ENCODE measurements at places on chromosomes 1 and 21.

DNA sequence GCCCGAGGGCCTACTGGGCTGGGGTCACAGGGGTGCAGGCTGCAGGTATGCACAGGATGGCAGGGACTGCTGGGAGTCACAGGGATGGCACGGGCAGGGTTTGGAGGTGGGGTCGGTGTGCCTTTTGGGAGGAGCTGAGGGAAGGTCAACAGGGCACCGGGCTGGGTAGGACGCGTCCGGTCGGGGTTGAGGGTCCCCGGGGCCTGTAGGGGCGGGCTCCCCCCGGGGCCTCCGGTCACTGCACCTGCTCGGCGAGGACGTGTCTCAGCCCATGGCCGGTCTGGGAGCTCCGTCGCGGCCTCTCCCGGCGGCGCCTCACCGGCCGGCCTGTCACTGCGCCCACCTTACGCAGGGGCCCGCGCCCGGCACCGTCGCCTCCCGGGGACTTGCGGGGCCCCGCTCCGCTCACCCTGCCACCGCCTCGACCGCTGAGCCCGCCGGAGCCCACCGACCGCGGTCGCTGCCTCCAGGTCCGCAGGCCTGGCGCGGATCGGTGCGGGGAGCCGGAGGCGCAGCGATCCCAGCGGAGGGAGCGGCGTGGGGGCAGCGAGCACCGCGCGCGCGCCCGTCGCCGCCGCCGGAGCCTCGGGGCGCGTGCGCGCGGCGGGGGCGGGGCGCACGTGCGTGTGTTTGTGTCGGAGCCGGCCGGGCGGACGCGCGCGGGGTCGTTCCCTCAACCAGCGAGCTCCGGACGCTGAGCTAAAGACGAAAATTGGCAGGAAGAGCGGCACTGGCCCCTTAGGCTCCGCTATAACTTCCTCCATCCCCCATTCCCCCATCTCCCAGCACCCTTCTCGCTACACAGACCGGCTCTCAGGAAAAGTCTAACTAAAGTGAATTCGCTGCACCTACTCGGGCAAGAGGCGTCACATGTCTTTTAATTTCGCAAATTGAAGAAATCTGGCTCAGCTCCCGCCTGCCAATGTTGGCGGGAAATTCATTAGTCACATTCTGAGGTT, at the start of gene AMIGO1:
TSS of gene AMIGO1 (minus strand) at position 552 of the 959 bp plus-strand sequence. CDS start 815 bp downstream, outside the sequence.
- peak; percentile 65 for DNase-seq

- DNase-seq = no peak
These were observed 4.9 kb upstream of the ABCA4 start for GRCh38 chr1:94125551-94126514.

DNA sequence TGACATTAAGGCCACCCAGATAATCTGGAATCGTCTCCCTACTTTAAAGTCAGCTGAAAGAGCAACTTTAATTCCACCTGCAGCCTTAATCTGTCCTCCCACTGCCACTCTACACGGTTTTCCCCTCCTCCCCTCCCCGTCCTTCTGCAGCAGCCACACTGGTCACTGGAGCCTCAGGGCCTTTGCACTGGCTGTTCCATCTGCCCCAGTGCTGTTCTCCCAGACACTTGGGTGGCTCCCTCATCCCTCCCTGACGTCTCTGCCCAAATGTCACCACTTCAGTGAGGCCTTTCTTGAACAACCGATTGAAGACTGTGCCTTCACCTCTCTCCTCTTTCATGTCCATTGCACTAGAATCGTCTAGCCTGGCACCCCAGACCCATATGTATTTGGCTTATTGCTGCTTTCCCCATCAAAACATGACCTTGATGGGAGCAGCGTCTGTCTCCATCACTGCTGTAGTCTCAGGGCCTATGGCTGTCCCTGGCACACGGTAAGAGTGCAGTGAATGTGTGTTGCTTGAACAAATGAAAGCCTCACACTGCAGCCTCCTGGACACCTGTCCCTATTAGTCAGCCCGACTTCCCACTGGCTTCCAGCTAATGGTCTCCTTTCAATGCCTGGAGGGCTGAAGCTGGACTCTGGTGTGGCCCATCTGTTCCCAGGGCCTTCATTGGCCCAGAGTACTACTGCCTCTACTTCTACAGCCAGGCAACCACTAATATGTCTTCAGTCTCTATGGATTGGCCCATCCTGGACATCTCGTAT, 10.6 kb upstream of the PRDM16 start:
- DNase-seq = no peak

DNA sequence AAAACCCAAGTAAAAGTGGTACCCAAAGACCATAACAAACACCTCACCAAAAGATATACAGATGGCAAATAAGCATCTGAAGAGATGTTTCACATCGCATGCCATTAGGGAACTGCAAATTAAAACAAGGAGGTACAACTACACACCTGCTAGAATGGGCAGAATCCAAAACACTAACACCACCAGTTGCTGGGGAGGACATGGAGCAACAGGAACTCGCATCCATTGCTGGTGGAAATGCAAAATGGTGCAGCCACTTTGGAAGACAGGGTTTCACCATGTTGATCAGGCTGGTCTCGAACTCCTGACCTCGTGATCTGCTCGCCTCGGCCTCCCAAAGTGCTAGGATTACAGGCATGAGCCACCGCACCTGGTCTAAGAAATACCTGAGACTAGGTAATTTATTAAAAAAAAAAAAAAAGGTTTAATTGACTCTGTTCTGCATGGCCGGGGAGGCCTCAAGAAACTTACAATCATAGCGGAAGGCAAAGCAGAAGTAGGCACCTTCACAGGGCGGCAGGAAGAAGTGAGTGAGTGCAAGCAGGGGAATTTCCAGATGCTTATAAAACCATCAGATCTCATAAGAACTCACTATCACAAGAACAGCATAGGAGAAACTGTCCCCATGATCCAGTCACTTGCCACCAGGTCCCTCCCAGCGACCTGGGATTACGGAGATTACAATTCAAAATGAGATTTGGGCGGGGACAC, 30.2 kb upstream of the PRSS38 start:
- DNase-seq = no peak

- no peak for DNase-seq
These were observed 39.6 kb upstream of the ADARB1 start for GRCh38 chr21:45034556-45035476.

DNA sequence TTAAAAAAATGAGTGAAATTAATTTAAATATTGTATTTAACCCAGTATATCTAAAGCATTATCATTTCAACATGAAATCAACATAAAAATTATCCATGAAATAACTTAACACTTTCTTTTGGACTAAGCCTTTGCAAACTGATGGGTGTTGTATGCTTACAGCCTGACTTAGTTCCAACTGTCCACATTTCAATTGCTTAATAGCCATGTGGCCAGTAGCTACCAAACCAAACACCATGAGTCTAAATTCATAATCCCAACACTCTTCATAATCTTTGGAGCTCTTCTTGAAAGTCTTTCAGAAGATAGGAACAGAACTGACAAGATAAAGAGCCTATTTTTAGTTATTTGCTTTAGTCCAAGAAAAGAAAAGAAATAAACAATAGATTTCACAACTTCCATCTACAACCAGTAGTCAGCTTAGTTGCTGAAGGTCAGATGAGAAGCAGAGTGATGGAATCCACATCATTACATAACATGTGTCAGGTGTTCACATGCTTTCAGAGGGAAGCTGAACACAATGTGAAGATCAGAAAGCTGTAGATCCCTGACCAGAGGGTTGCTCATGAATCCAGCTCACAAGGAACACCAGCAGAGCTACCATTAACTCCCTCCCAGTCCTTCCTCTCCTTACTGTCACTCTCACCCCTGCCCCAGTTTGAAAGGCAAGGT, 144.0 kb upstream of the ZNF648 start:
- DNase-seq = no peak

- no peak for DNase-seq
These were observed 51.1 kb upstream of the OLIG2 start for GRCh38 chr21:32974653-32975052.

- DNase-seq = no peak
These were observed 48.7 kb upstream of the TNR start for GRCh38 chr1:175792136-175792535.

DNA sequence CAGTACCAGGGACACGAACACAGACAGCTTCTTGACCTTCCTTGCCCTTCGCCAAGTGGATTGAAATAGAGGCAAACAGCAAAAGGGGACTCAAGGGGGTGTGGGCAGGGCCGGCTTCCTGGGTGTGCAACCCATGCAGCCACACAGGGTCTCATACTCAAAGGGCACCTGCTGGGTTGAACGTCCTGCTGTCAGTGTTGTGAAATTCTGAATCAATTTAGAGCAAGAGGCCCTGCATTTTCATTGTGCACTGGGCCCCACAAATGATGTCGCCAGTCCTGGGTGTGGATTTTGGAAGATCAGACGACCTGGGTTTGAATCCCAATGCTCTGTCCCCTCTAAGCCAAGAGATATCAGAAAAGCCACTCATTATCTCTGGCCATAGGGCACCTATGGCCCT, 51.1 kb downstream of the CASZ1 start:
- DNase-seq = no peak

DNA sequence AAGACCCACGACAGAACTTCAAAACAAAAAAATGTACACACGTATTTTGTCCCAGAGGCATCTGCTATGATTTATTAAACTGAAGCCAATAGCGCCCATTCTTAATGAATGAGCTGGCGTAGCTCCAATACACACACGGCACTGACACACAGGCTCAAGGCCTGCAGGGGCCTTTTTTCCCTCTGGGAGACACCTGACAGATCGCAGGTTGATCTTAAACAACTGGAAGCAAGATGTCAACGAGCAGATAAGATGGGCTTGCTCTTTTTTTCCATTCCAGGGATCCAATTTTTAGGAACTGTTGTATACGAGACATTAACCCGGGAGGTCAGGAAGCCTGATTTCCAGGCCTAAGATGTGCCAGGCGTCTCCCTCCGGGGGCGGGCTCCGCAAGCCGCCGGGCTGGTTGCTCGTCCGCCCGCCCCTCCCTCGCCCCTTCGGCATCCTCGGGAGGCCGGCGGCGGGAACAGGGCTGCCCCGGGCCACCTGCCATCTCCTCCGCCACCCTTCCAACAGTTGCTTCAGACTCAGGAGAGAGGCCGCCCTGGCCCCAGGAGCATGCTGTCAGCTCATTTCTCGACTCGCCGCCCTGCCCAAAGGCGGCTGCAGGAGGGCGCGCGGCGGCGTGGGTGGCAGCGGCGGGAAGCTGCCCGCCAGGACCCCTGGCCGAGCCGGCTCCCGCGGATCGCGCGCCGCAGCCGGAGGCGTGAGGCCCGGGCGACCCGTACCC, 735 bp downstream of the TTC13 start:
- peak; percentile 12 for DNase-seq

DNA sequence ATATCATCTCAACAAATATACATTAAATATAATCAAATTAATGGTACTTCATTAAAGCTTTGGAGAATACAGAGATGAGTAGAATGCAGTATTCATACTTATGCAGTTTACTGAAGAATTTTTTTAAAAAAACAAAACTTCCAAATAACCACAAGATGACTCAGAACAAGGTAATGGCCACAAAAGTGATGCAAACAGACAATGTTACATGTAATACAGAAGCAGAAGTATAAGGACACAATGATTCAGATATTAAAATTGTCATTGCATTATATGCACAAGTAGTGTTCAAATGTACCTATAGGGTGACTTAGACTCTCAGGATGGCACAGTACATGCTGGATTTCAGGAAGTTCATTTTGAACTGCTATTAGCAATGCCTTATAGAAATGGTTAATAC, 227.2 kb upstream of the ST6GALNAC5 start:
- DNase-seq = no peak

- no peak for DNase-seq
These were observed 4.9 kb upstream of the PLEKHG5 start for GRCh38 chr1:6496365-6496721.

DNA sequence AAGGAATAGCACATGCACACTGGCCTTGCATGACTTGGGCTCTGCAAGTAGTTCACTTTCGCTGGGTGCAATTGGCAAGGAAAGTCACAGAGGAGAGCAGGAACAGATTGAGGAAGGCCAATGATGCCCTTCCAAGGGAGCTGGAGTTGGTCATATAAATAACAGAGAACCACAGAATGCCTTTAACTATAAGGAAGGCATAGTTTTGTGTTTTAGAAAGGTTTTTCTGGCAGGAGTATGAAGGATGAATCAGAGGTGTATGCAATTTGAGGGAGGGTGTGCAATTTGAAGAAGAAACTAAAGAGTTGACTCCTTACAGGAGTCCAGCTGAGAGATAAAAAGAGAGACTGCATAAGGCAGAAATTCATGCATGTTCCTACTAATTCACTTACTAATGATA, 112.1 kb downstream of the PHTF1 start:
- no peak for DNase-seq

GRCh38 chr1:167627865-167628641, 2.0 kb upstream of the RCSD1 start:
- DNase-seq = peak; percentile 84

GRCh38 chr1:217109928-217110327, 386.7 kb upstream of the ESRRG start:
- DNase-seq = no peak

DNA sequence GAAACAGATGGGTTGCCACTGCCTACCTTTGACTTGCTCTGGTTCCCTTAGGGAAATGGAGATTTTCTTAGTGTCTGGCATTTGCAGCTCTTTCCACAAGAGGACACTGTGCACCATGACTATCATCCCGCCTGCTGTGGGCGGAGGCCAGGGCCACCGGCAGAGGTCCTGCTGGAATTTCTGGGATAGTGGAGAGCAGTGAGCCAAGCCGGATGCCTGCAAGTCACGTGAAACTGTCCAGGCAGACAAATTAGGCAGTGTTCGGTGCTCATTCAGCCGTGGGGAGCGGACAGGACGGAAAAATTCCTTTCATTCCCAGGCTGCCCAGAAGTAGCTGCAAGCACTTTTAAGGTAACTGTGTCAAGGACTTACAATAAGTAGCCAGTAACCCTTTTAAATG, 43.4 kb downstream of the IGSF5 start:
- no peak for DNase-seq

DNA sequence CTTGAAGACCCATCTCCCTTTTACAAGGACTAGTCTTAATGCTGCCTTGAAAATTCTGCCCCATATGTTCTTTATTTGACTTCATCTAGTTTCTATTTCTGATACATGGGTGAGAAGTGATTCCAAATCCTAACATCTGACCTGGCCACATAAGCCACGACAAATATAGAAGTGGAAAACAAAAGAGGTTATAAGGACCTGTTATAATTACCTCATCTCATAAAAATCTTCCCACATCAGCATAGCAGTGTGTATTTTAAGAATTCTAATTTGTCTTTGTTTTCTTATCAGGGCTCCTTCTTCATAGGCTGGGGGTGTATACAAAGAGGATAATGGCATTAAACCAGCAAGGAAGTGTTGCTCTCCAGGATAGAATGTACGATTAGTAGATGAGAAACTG, 1007.4 kb downstream of the TTLL7 start:
- no peak for DNase-seq

- no peak for DNase-seq
These were observed 347.5 kb downstream of the VAV3 start for GRCh38 chr1:107617456-107617855.

DNA sequence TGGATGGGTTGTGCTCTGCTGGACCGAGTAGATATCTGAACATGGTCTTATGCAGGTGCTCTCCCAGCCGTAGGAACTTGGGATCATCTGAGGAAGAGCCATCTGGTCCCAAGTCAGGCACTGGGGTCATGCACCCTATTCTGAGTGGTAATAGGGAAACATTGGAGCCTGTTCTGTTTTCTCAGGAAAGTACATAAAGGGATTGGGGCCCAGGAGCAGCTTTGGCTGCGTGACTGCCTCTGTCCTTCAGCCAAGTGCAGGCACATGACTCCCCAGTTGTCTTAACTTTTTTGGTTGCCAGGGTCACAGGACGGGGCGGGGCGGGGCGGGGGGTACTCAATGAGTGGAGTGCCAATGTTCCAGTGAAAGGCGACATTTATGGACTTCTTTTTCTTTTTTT, 11.5 kb downstream of the PFKFB2 start:
- DNase-seq = no peak

Measured in CD4-positive, alpha-beta T cell treated with Interleukin-21 for 1 hour (primary cell).